ENCODE measurements at places on chromosomes 7 and 10.

GRCh38 chr10:11603741-11604140 is 7.7 kb downstream of the USP6NL start:
- DNase-seq: no peak

DNA sequence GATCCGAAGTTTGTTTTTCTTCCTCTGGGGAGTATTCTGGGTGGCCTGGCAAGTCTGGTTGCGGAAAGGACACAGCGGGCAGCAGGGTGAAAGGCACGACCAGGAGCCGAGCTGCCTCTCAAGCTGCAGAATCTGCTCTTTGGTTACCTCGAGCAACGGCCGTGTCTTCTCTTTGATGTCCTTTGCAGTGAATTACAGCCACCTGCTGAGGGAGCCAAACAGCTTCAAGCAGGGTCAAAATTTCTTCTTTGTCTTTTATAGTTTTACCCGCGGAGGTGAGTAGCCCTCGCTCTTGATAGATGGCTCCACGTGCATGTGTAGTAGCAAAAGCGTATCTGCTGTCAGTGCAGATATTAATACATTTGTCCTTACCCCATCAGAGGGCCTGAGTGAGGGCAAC is 177.3 kb upstream of the MBL2 start:
- no peak for DNase-seq

DNA sequence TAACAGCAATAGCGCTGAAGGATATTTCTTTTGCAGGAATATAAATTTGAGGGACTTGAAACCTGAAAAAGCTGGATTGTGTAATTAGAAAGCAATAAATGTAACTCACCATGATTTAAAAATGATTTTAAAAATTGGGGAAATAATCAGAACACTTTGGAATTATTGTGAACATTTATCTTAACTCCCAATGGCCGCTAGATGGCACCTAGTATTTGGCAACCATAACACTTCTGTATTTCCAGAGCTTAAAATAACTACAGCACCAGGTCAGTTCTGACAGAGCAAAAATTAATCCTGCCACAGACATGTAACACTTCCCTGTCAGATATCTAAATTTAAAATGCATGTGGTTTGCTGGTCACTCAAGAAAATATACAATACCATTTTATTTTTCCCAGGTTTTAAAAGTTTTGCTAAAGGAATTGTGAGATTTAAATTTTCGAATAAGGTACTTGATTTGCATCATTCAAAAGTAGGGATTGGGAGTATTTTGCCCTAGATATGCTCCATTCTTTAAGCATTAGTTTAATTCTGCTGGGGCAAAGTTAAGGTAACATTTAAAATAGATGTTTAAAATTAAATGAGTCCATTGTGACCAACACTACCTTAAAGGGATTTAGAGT is 144.5 kb downstream of the PPP1R3A start:
- DNase-seq: no peak

DNA sequence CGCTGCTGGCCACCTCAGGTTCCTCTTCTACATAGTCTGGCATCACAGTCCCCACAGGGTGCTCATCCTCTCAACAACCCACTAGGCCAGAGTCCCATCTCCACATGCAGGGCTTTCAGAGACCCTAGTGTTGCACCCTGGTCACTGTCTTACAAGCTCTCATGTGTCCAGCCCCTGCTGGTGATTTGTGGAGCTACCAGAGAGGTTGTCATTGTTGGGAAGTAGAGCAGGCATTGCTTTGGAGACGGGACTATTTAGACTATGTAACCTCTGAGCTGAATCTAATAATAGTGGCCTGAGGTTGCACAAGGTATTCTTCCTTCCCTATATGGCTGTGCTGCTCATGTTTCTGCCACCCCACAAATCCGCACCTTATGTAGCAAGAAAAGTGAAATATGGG is 135.3 kb upstream of the VWC2 start:
- no peak for DNase-seq
